Hematopoietic multipotent progenitor cell treated with erythropoietin and hydrocortisone succinate and interleukin-3 and kit ligand, for 15 days (in vitro differentiated cells): ENCODE measurements at places on chromosomes 6 and 20.

DNA sequence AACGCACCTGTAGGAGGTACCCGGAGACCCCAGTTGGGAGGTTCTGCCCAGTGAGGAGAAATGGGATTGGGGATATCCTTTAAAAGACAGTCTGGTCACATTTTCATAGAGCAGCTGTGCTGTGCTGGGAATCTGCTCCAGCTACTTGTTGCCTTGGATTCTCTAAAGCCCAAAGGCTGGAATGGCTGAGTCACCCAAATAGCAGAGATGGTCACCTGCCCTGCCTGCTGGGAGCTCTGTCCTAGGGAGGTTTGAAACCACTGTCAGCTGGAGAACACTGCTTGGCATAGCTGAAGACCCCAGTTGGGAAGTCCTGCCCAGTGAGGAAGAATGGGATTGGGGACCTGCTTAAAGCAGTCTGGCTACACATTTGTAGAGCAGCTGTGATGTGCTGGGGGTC, 34.8 kb upstream of the TFB1M start:
- DNase-seq = no peak

- DNase-seq = no peak
Measured at GRCh38 chr6:168121303-168121665, 42.3 kb upstream of the FRMD1 start.

GRCh38 chr20:3716195-3716834, 3.9 kb upstream of the SIGLEC1 start:
- DNase-seq = no peak

DNA sequence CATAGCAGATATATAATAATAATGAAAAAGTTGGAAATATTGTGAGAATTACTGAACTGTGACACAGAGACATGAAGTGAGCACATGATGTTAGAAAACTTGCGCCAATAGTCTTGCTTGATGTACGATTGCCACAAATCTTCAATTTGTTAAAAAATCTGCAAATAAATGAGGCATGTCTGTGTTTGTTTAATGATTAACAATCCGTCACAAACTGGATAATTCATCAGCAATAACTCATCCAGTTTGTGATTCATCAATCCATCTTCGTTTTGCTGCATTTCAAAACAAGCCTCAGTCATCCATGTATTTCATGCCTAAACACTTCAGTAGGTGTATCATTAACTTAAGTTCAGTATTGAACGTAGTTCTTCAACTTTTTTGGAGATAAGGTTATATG, 25.5 kb upstream of the SMIM26 start:
- no peak for DNase-seq

DNA sequence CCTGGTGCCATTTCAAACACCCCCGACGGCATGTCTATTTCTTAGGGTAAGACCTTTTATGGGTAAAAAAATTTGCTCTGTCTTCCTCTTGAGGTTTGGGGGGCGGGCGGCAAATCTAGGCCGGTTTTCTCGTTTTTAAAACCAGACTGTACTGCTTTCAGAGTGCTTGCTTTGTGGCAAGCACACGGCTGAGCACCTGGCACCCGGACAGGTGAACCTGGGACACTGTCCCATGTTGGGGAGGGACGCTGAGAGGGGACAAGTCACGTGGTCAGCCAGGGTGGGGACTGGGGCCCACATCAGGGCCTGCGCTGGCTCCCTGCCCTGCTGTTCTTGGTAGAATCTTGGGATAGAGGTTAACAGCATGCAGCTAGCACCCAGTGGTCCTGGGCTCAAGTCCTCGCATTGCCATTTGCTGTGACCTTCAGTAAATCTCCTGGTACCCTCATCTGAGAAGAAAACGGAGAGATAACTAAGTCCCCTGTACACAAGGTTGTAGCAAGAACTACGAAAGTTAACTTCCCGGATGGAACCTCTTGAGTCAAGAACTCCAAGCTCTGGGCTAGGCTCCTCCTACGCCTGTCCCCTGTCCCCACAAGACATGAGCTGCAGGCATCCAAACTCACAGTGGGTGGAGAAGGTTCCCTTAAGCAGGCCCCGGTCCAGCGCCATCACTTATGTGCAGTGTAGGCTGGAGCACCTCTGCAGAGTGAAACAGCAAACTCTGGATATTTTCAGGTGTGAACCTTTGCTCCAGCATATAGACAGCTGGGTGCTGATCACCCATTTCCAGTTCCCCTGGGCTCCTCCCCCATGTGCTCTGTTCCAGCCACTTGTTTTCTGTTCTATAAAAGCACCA, 41.7 kb downstream of the PMEPA1 start:
- DNase-seq = no peak
